ENCODE measurements at places on chromosomes 3 and 15. TPM values are rescaled to one million over a fixed set of nuclear protein-coding genes. Genes with fewer than 3 reads are reported as not detected.

EEFSEC gene
- polyA plus RNA-seq = 40.9 TPM

CLSTN2 gene
- polyA plus RNA-seq = 34.1 TPM

STAB1 gene
- 10.7 TPM for polyA plus RNA-seq

ERICH6 gene
- polyA plus RNA-seq = not detected

CPN2 gene
- polyA plus RNA-seq = not detected

ST3GAL6 gene
- 1.7 TPM for polyA plus RNA-seq

GRCh38 chr3:194255252-194256039, 95.7 kb downstream of the CPN2 start:
- no peak for DNase-seq

DNA sequence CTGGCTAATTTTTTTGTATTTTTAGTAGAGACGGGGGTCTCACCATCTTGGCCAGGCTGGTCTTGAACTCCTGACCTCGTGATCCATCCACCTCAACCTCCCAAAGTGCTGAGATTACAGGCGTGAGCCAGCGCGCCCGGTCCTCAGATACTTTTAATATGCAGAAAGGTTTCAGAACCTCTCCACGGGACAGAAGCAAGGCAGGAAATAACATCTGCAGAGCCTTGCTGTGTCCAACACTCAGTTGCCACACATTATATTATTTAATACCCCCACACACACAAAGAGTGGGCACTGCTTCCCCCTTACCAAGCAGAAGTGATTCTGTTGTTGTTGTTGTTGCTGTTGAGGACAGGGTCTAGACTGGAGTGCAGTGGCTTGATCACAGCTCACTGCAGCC, 28.0 kb downstream of the OSBPL10 start:
- DNase-seq = no peak

GRCh38 chr15:94069844-94070243, 161.5 kb upstream of the MCTP2 start:
- peak; percentile 47 for DNase-seq

- no peak for DNase-seq
These were observed 162.4 kb downstream of the PLCL2 start for GRCh38 chr3:17047162-17047561.

- no peak for DNase-seq
These were observed 50.9 kb downstream of the TCF12 start for GRCh38 chr15:56969265-56969895.

GRCh38 chr3:46926871-46927717, 49.5 kb downstream of the CCDC12 start:
- DNase-seq = no peak

DNA sequence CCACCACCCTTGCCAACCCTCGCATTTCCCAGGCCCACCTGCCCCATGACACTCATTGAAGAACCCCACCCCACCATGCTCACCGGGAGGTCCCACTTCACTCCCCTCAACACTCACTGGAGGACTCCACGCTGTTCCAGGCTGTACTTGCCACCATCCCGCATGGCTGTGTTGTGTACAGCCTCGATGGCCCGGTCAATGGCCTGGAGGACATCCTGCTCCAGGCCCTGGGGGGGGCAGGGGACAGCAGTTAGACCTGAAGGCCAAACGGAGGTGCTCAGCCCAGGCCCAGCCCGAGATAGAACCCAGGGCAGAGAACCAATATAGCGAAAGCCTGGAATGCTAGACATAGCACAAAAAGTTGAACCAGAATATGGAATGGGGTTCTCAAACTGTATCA, 2.9 kb downstream of the NCKIPSD start:
- no peak for DNase-seq

DNA sequence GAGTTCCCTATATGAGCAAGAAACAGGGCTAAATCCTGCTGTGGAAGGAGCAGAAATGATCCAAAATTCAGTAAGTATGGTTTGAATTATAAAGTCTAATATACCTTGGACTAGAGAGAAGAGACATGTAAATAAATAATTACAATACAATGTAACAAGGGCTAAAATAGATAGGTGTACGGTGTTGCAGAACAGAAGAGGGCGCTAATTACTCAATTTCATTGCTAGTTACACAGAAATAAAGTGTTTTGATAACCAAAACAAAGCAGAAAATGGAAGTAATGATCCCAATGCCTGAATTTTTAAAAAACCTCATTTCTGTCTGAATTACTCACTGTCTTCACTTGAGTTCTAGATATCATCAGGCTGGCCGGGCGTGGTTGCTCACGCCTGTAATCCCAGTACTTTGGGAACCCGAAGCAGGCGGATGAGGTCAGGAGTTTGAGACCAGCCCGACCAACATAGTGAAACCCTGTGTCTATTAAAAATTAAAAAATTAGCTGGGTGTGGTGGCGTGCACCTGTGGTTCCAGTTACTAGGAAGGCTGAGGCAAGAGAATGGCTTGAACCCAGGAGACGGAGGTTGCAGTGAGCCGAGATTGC, 8.3 kb upstream of the PLCH1 start:
- no peak for DNase-seq

DNA sequence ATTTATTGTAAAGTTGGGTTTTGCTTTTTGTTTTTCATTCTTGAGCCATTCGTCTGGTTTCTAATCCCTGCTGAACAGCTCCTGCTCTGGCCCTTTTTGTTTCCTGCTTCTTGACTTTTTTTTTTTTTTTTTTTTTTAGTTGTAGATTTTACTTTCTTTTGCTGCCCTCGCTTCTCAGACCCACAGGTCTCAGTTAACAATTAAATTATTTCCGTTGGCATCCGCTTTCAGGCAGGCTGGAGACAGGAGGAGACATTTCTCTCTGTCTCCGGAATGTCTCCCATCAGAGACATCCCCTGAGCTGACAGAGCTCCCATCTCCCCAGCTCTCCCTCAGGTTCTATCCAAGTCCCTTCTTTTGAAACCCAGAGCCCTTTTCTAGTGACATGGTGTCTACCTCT, 68.6 kb downstream of the SLC6A6 start:
- no peak for DNase-seq

DNA sequence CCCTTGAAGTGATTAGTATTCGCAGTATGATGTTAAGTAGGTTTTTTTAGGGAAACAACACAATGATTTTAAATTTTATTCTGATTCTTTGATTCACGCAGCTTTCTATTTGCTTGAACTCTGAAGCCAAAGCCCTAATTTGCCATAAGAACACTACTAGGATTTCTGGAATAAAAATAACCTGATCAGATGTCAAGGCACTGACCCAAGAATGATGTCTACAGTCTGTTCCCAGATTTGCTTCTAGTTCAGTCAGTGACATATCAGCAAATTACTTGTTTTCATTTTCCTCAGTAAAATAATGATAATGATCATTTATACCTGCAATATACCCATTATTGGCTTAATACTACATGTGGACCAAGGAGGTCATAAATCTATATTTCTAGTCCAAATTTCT, 179.5 kb upstream of the EIF1B start:
- DNase-seq = no peak

All from brain (organoid and tissue), 16 donors.